ENCODE measurements at places on chromosomes 12 and 14.

- no peak for DNase-seq
Observed at GRCh38 chr14:40269436-40269835, 837.2 kb upstream of the FBXO33 start.

DNA sequence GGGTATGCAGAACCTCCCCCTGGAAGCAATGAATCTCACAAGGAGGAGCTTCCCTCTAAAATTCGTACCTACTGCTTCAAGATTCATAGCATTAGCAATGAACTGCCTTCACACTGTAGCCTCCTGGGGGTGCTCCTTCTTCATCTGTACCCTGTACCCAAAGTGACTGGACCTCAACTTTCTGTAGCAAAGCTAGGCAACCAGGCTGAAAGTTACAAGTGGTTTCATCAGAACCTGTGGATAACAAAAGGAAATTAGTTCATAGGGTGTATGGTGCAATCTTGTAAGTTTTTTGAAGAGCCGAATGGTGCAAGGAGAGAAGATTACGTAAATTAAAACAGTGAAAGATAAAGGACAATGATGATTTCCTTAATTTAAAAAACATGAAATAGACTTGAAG, 1541.7 kb upstream of the FLRT2 start:
- no peak for DNase-seq

GRCh38 chr12:67811437-67812361, 163.2 kb downstream of the DYRK2 start:
- DNase-seq, result no peak

GRCh38 chr14:100893228-100893601, 10.3 kb downstream of the RTL1 start:
- no peak for DNase-seq
